Pulmonary artery endothelial cell (primary cell): ENCODE measurements at places on chromosomes 6 and 20.

GRCh38 chr20:20024942-20025341 lies 7.8 kb downstream of the NAA20 start:
- no peak for DNase-seq

DNA sequence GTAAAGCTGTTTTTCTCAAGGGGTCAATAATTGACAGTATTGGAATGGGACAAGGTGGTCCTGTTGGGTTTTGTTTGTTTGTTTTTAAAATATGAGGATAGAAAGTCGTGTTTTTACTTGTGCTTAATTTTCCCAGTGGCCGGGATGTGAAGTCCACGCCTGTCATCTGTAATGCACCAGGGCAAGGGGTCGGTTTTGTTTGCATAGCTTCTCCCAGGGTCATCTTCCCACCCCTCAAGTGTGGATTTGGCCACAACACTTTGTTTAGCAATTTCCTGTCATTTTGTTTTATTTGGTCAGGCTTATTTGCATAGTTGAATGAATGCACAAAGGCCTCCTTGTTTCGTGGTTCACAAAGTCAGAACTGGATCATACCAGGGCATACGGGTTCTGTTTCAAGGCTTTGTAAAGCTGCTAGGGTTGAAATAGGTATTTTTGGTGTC lies 29.8 kb downstream of the SYNJ2 start:
- no peak for DNase-seq

DNA sequence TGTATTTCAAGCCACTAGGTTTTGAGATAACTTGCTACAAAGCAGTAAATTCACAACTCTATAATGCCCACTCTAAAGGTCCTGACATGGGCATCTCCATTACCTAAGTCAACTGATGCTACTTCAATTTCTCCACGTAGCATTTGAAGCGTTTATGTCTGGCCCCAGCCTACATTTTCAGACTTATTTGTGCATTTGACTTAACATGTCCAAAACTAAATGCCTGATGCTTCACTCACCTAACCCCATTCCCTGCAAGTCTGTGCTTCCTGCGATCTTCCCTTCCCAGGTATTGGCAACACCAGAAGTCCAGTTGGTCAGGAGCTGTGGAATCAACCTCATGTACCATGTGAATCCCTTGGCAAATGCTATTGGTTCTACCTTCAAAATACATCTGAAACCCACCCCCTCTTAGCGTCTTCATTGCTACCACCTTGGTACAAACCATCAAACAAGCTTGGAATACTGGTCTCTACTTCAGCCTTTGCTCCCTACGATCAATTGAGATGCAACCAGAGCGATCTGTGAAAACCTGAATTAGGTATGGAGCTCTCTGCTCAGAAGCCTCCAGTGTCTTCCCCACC lies 12.8 kb upstream of the ZNFX1 start:
- no peak for DNase-seq

GRCh38 chr6:43969158-43969981 lies 157.9 kb downstream of the MRPL14 start:
- DNase-seq, result no peak

DNA sequence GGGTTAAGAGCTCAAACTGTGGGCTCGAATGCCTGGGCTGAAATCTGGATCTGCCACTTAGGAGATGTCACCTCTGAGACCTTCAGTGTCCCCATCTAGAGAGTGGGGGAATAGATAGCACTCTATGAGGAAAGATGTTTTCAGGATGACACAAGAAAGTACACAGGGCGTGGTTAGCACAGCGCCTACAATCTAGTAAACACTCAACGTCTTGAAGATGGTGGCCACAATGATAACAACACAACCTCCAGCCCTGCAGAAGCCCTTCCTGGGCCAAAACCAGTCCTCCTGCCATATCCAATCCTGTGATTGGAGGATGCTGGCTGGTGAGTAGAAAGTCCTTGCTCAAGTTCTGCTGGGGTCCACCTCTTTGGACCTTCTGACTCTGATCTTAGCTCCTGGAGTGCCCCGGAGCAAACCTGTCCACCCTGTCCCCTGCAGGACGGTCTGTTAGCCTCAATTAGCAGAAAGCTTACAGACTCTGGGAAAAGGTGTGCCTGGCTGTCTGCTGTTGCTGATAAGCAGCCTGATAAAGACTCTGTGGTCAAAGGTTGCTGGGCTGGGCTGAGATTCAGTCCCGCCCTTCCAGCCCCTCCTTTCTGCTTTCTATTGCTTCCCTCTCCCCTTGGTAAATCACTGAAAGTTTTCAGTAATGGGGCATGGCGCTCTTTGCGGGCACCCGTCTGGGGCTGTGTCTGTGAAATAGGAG lies 8.2 kb downstream of the EDN3 start:
- DNase-seq, result no peak

- no peak for DNase-seq
These were observed 152.1 kb upstream of the RALGAPA2 start for GRCh38 chr20:20864351-20865096.

GRCh38 chr6:156686301-156686994 lies 90.7 kb upstream of the ARID1B start:
- no peak for DNase-seq

- no peak for DNase-seq
These were observed 106.9 kb downstream of the RNGTT start for GRCh38 chr6:88856566-88856965.

DNA sequence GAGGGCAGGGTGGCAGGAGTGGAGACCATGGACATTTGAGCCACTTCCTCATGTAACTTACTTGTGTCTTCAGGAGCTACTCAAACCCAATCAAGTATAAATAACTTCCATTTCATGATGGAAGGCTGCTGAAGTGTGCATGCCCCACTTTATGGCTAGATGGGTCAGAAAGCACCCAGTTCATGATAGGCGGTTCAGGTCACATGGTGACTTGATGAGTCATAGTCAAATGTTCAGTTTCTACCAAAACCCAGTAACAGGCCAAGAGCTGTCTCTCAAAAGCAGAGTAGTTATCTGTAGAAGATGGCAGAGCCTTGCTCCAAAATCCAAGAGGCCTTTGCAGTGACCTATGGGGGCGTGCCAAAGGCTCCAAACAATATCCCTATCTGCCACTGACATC lies 133.7 kb upstream of the TENT5A start:
- DNase-seq, result no peak

GRCh38 chr20:14838663-14839628 lies 501.5 kb upstream of the FLRT3 start:
- DNase-seq, result no peak

GRCh38 chr6:163583558-163583957 lies 169.0 kb downstream of the QKI start:
- no peak for DNase-seq

GRCh38 chr6:161100072-161100471 lies 108.5 kb downstream of the MAP3K4 start:
- DNase-seq, result no peak

DNA sequence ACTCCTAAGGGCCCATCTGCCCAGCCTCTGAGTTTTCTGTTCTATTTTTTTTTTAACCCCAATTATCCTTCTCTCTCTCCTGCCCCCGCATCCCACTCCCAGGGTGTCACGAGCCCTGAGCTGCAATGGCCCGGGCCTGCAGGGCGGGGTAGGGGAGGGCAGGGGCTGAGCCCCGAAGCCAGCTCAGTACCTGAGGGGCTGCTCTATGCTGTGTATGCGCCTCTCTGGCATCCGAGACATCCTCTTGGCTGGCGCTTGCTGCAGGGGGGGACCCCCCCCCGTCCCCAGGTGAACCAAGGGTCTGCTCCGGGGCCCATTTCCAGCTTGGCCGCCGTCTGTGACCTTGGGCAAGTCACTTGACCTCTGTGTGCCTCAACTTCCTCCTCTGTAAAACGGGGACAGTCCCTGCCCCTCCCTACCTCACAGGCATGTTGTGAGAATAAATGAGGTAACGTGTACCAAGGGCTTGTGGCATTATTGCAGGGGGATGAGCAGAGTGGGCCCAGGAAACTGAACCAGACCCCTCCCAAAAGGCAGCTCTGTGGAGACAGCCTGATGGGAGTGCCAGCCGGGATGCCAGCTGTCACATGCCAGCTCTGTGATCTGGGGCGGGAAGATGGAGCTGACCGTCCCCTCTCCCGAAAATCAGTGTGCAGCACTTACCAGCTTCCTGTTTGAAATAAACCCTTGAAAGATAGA lies 13.0 kb upstream of the MYL9 start:
- DNase-seq, result no peak
